Stimulated activated naive CD4-positive, alpha-beta T cell (primary cell): ENCODE measurements at places on chromosomes 1 and 21.

GRCh38 chr1:116793357-116793935, 39.2 kb downstream of the CD2 start:
- DNase-seq, result no peak

DNA sequence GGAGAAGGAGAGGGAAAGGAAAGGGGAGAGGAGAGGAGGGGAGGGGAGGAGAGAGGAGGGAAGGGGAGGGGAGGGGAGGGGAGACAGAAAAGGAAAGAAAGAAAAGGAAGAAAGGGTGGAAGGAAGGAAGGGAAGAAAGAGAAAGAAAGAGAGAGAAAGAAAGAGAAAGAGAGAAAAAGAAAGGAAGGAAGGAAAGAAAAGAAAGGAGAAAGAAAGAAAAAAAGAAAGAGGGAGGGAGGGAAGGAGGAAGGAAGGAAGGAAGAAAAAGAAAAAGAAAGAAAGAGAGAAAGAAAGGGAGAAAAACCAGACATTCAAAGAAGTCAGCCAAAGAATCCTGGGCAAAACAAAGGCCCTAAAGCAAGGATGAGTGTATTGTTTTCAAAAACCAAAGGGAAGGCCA, 125.7 kb upstream of the SPATA6 start:
- DNase-seq, result no peak

- no peak for DNase-seq
Observed at GRCh38 chr1:106620521-106620954, 435.9 kb upstream of the PRMT6 start.

- DNase-seq, result no peak
Observed at GRCh38 chr1:61380561-61380960, 298.2 kb downstream of the NFIA start.

GRCh38 chr1:192639607-192640368, 3.8 kb downstream of the RGS13 start:
- DNase-seq, result no peak

DNA sequence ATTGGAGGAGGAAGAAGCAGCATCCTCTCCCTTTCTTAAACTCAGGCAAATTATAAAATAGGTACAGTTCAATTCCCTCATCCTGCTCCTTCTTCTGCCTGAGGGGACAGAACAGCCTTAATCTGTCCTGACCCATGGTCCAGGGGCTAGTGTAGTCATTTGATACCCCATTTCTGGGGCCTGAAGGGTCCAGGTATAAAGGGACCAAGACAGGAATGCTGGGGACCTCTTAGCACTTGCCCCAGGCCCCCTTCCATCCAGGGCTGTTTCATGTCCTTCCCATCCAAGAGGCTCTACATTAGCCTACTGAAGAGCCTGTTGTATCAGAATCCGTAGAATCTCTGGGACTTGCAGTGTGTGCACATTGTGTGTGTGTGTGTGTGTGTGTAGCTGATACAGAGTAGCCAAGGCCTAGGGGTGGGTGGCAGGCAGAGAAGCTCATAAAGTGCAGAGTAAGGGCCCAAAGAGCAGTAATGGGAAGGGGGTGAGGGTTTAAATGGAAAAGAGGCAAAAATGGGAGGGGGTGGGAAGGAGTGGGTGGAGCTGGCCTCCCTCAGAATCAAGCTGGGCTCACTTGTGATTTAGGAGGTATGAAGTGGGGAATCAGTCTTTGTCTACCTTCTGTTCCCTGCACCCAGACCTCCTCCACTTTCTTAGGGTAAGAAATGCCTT, 32.4 kb downstream of the RUNX1 start:
- DNase-seq, result no peak

- DNase-seq, result no peak
Observed at GRCh38 chr1:115475901-115476300, 137.9 kb upstream of the NGF start.

DNA sequence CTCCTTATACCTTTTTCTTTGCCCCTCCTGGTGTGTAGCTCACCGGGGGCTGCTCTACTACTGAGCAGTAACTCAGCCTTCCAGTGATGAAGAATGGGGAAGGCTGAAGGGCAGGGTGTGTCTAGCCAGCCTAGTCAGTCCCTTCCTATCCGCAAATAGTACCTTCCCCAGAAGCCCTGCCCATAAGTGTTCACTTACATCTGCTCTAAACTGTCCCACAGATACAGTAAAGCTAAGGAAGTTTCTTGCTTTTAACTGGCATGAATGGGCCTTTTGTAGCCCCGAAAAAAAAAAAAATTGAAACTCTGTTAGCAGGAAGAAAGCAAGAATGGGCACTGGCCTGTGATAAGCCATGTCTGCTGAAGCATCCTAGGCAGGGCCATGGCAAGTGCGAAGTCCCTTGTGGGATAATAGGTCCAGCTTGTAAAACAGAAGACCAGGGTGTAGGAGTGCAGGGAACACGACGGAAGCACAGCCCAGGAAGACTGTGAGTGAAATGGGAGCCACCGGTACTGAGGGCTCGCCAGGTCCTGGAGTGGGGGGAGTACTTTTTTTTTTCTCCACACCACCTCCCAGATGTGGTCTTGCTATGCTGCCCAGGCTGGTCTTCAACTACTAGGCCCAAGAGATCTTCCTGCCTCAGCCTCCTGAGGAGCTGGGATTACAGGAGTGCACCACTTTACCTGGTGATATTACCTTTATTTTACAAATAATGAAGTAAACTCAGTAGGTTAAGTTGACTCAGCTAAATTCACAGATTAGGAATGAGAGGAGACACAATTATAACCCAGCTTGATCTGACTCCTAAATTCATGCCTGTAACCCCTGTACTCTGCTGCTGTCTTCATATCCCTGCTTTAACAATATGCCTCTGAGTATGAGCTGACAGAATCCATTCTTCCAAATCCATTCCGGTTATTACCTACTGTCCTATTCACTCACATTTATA, 347.5 kb downstream of the SMYD3 start:
- DNase-seq, result no peak

DNA sequence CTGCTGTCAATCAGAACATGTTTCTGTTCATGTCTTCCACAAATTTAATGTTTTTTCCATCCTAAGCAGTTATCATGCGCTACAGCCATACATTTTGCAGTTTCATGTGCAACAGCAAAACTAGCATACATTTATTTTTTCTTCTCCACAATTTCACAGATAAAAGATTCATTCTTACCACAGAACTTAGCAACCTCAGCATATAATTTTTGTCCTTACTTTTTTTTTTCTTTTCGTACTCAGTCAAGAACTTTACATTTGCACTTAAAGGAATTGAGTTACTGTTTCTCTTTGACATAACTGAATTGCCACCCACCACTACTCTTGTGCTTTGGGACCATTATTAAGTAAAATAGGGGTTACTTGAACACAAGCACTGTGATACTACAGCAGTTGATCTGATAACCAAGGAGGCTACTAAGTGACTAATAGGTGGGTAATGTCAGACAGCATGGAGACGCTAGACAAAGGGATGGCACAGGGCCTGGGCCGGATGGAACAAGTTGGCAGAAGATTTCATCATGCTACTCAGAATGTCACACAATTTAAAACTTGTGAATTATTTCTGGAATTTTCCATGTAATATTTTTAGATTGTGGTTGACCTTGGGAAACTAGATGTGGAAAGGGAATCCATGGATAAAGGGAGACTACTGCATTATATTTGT, 50.2 kb upstream of the LHX8 start:
- DNase-seq, result no peak
